ENCODE measurements at places on chromosomes 4 and X. TPM values are rescaled to one million over a fixed set of nuclear protein-coding genes. Genes with fewer than 3 reads are reported as not detected.

GRCh38 chr4:65893271-65893670 is 223.0 kb upstream of the EPHA5 start:
- DNase-seq = no peak

GRCh38 chr4:103067841-103068547 is 8.6 kb downstream of the SLC9B2 start:
- peak; percentile 10 for DNase-seq

- no peak for DNase-seq
Observed at GRCh38 chr4:102493794-102494193, 7.4 kb upstream of the NFKB1 start.

The GPC4 gene
- 86.4 TPM for total RNA-seq

The PRDM5 gene
- 5.3 TPM for total RNA-seq

The PLK4 gene
- 2.8 TPM for total RNA-seq

The EREG gene
- total RNA-seq = 0.14 TPM

The FBXW7 gene
- 42.5 TPM for total RNA-seq

GRCh38 chr4:1413687-1414479 is 7.6 kb upstream of the NKX1-1 start:
- DNase-seq = no peak

The MTTP gene
- 0.29 TPM for total RNA-seq

GRCh38 chr4:82988323-82988832 is 22.2 kb downstream of the LIN54 start:
- peak; percentile 81 for DNase-seq

- DNase-seq = peak; percentile 36
Observed at GRCh38 chr4:183989461-183989860, 84.4 kb downstream of the STOX2 start.

GRCh38 chr4:124000233-124000632 is 603.6 kb downstream of the SPRY1 start:
- no peak for DNase-seq

The CNKSR2 gene
- total RNA-seq = 2.2 TPM

DNA sequence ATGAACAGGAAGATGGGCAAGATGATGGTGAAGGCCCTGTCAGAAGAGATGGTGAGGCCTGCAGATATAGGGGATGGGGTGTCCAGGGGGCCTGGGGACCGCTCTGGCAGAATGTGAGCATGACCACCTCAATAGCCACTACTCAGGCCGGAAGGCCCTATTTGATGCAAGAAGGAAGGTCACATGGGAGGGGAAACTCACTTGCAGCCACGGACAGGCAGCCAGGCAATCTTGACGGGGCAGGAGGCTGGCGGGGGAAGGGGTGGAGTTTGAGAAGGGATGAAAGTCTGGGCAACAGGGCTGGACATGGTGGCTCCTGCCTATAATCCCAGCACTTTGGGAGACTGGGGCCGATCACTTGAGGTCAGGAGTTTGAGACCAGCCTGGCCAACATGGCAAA is 8.8 kb downstream of the SASH3 start:
- DNase-seq = no peak

DNA sequence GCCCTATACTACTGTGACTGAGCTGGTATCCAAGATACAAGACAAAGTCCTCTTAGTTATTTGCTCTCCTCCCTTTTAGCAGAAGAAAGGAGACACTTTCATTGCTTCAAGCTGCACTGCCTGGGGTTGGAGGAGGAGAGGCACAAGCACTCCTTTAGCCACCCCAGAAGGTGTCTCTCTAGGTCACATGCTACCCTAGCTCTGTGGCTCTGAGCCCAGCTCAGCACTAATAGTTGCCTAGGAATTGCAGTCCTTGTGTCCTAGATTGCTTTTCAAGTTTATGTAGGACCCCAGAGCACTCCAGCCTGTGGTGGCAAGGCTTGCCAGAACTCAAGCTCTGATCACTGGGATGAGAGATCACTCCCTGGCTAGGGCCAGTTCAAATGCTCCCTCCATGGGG is 24.4 kb upstream of the LHFPL1 start:
- no peak for DNase-seq

DNA sequence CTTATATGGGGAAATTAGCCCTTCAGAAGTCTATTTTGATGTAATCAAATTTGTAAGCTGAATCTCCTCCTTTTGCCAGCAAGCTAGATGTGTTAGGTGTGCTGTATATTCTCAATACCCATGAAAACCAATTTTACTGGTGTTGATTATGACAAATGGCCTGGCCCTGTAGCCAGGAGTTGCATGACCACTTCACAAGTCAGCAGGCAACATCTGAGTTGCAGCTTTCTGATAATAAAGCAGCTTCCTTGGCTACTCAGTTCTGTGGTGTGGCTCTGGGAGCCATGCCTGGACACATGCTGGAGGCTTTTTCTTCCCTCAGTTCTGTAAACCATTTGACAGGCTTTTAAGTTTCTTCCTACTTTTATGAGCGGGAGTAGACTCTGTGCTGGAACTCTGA is 154.1 kb upstream of the CXCL13 start:
- DNase-seq = no peak

GRCh38 chrX:57453901-57454300 is 137.9 kb upstream of the ZXDB start:
- no peak for DNase-seq

DNA sequence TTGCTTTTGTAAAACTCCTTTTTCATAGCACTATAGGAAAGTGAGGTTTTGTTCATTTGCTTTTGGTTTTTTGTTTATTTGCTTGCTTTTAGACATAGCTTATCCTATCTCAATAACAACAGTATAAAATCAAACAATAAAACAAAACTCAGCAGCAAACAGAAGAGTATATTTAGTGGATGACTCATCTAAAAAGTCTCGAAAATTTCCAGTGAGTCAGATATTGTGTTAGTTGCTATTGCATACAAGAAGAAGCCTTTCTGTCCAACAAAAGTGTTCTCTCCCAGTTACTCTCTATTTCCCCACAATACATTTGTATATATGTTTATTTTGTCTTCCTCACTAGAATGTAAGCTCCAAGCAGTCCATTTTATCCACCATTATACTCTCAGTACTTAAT is 36.0 kb upstream of the NPNT start:
- DNase-seq = peak; percentile 58

- no peak for DNase-seq
Observed at GRCh38 chr4:20287246-20287645, 35.5 kb downstream of the SLIT2 start.

DNA sequence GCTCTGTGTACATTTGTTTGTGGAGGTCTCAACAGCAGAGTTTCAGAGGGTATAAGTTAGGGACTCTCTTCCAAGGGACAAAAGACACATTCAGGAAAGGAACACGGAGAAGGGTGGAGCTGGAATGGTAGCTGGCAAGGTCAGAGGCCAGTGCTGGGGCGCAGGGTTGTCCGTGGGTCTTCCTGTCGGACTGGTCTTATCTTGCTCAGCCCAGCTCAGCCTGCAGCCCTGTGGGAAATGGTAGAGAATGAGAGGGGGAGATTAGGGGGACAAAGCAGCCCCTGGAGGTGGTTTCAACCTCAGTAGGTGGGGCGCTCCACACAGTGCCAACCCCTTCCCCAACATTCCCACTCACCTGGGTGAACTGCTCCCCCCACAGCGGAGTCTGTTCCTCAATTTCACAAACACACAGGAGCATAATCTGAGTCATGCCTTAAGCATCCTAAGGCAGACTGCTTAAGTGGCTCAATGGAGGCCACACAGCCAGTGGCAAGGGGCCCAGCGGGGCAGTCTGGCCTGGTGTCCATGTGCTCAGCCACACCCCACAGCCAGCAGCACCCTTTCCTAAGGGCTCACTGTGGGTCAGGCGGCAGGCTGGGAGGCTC is 6.9 kb upstream of the HDAC6 start:
- peak; percentile 54 for DNase-seq

DNA sequence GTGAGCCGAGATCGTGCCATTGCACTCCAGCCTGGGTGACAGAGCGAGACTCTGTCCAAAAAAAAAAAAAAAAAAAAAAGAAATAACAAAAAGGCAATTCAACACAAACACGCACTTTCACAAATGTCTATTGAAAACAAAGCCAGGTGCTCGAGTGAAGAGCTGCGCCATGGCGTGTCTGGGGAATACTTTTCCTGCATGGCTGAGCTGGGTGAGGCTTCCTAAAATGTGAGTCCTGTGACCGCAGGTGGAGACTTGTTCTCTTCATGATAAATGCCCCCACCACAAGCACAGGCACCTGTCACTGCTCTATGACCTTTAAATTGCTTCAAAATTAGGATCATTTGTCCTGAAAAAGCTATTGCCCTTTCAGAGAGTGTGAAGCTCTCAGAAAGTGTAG is 4.0 kb upstream of the ABLIM2 start:
- DNase-seq = no peak

GRCh38 chr4:119299741-119300100 is 22.2 kb downstream of the FABP2 start:
- no peak for DNase-seq

DNA sequence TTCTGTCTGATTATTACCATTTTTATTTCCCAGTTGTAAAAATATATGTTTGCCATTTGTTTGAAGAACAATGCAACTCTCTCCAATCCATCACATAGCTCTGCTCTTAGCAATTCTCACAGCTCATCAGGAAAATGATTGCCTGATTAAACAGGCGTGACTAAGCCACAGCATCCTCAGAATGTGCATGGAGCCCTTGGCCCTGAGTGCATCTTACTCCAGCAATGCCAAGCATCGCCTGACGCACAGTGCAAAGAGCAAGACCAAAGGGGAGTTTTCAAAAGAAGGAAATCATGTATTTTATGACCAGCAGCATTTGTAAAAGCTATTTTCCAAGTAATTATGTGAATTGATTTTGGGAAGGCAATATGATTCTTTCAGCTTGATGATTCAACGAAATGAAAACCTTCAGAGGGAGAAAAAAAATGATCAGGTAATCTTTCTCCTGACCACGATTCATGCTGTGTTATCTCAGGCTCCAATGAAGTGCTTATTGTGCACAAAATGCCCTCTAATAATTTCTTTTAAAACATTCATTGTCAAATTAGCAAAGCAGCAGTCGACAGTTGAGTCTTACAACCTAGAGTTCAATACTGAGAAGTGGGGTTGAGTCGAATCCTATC is 138.0 kb upstream of the FAM9B start:
- DNase-seq = peak; percentile 70

DNA sequence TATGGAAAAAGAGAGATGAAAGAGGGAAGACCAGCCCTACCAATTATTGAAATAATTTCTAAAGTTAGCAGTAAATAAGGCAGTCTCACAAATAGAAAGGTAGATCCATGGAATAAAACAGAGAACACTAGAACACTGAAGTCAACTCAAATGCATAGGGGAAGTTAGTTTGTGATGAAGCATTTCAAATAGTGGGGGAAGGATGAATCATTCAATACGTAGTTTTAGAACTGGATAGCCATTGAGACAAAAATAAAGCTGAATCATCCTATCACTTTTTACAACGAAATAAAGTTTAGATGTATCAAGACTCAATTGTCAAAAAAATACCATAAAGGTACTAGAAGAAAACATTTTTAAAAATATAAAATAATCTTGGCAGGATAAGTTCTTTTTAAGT is 143.2 kb upstream of the DGKK start:
- peak; percentile 16 for DNase-seq

The PLAC8 gene
- 27.8 TPM for total RNA-seq

The MAGEA12 gene
- total RNA-seq = 0.98 TPM

DNA sequence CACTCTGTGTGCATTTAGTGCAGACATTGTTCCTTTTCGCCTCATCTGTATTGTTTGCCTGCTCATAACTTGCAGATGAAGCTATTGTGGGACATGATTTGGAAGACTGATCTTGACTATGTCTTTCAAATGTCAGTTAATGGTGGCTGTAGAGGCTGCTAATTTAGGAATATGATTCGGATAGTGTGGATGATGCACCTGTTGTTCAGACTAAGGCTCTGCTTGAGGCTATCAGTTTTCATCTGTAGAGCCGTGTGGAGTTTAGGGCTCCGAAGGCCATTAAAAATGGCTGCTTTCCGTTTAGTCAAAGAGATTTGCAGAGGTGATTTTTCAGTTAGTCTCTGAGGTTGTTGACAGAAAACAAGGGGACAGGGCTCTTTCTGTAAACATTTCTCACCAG is 102.0 kb downstream of the GBA3 start:
- no peak for DNase-seq

- no peak for DNase-seq
Observed at GRCh38 chr4:114600672-114601071, 2.1 kb downstream of the UGT8 start.

The PTPN13 gene
- total RNA-seq = 50.3 TPM

GRCh38 chr4:8874896-8875680 is 3.4 kb upstream of the HMX1 start:
- no peak for DNase-seq

DNA sequence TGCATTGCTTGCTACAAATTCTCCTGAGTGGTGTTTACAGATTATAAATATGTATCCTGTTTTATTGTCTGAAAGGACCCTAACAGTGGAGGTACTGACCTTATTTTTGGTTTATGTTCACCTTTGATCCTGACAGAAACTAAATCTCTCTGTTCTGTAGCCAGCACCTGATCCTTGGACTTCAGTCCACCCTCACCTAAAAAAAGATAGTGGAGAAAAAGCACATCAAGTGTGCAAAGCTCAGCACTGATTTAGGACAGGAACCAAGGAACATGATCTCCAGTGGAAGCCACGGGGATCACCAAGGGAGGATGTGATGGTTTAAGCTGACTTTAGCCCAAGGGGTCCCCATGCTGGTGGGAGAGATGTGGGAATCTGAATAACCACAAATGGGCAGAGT is 22.3 kb upstream of the C4orf54 start:
- DNase-seq = no peak

DNA sequence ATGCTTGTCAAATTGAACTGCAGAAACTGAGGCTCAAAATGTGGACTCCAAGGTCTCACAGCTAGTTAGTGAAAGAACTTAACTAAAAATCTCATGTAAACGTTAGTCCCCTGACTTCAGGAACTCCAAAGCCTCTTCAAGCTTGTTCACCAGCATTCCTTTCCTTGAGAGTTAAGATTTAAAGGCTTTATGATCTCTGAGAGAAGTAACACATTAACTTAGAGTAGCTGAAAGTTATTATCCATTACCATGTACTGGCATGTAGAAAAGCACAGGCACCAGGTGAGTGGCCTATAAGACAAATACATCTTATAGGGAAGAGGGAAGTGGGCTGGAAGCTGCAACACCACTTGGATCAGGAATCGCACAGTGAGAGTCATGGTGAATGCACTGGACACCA is 15.3 kb downstream of the PARM1 start:
- DNase-seq = no peak

GRCh38 chr4:53886090-53886489 is 178.3 kb downstream of the CHIC2 start:
- DNase-seq = no peak

- DNase-seq = no peak
Observed at GRCh38 chrX:31356275-31357212, 284.7 kb upstream of the FTHL17 start.

GRCh38 chr4:186642530-186642929 is 81.1 kb downstream of the FAT1 start:
- DNase-seq = no peak

All from astrocyte (in vitro differentiated cells and primary cell).